ENCODE measurements at places on chromosomes 6 and 20.

- DNase-seq, result no peak
Observed at GRCh38 chr20:56855708-56856107, 226.6 kb downstream of the TFAP2C start.

GRCh38 chr20:11375335-11375734 is 542.4 kb upstream of the BTBD3 start:
- no peak for DNase-seq

DNA sequence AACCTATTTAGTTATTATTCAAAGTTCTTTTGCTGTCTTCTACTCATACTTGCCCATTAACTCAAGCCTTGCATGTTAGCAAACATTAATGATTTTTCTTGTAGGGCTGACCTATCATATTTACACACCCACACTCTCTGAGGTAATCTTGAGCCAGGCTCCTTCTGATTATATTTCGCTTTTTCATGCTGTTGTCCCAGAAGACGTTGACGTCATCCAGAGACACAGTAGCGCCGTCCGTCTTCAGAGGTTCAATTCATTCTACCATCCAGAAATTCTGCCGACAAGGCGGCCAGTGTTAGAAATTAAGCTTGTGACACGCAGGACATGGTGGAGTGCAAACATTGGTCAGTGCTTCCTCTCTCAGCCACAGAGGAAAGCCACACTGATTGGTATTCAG is 584.7 kb downstream of the BMP2 start:
- no peak for DNase-seq

- no peak for DNase-seq
Observed at GRCh38 chr6:36373368-36374019, 14.0 kb downstream of the ETV7 start.

- DNase-seq, result no peak
Observed at GRCh38 chr6:132872923-132873322, 58.6 kb downstream of the RPS12 start.

- DNase-seq, result peak; percentile 22
Observed at GRCh38 chr6:28269492-28269891, 2.5 kb downstream of the ZSCAN26 start.

- DNase-seq, result no peak
Observed at GRCh38 chr6:162099685-162100084, 627.9 kb downstream of the PRKN start.

DNA sequence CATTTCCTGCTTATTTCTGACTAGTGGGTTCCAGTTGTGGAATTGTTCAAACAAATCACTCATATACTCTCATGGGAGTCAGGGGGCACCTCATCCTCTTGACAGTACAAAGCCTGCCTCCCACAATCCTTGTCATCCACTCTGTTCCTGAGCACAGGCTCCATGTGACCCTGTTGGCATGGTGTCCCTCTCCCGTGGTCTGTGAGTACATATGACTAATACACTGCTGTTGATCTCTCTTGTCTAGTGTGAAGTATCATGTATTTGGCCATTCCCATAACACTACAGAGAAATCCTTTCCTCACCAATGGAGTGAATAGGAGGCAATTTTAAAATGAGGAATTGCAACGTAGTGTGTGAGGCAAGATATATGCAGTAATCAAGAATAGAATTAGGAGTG is 185.3 kb downstream of the OGFRL1 start:
- DNase-seq, result no peak

- DNase-seq, result no peak
Observed at GRCh38 chr6:105111105-105111504, 68.7 kb downstream of the POPDC3 start.

DNA sequence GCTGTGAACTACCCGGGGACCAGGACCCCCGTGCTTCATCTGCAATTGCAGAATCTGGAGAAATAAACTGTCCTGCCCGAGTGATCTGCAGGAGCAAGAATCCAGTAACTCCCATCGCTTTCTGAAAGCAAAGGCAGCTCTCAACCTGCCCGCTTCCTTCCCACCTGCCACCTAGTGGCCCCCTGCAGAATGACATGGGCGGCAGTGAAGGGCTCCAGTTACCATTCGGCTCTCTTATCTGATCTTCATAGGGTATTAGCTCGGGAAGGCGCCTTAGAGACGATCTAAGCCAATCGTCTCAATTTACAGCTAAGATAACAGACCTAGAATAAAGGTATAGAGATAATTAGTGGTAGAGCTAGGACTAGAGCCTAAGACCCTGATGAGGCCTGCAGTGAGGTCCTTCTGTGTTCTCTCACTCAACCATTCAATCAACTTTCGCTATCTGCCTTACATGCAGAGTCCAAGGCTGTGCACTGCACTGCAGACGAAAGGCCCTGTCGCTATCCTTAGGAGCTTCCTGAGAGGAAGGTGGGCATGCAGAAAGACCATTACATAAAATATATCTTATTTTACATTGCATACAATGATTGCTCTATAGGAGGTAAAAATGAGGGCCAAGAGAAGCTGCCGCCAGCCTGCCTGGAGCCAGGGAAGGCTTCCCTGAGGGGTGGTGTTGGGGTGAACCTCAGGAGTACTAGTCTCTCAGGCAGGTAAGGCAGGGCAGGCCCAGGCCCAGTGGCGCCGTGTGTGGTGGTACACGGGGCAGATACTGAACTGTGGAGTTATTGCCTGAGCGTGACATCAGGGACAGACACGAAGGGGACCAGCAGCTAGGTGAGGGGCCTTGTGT is 7.1 kb upstream of the PSMG4 start:
- peak; percentile 88 for DNase-seq

DNA sequence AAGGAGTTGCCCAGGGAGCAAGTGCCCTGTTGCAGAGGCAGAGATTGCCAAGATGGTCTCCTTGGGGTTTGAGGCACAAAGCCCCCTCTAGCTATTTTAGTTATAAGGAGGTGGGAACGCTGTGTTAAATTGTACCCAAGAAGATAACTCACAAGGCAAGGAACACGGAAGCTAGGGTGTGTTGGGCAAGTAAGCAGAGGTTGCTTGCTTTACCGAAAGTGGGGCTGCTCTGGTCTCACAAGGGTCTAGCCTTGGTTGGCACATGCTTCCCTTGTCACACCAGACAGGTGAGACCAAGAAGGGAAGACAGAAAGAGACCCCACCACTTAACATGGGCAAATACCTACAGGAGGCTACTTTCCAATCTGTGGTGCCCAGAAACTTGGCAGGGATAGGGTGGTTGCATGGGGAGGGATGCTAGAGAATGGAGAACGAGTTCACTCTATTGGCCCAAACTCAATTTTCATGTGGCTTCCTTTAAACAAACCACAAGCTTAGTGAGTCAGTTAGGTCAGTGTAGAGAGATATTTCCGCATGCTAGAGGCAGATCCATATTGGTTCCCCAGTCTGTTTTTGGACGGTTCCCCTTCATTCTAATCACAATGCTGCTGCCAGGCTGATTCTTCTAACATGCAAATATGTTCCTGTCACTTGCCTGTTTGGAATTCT is 42.4 kb downstream of the PLAGL1 start:
- no peak for DNase-seq

GRCh38 chr6:142294679-142295078 is 7.1 kb upstream of the ADGRG6 start:
- no peak for DNase-seq

DNA sequence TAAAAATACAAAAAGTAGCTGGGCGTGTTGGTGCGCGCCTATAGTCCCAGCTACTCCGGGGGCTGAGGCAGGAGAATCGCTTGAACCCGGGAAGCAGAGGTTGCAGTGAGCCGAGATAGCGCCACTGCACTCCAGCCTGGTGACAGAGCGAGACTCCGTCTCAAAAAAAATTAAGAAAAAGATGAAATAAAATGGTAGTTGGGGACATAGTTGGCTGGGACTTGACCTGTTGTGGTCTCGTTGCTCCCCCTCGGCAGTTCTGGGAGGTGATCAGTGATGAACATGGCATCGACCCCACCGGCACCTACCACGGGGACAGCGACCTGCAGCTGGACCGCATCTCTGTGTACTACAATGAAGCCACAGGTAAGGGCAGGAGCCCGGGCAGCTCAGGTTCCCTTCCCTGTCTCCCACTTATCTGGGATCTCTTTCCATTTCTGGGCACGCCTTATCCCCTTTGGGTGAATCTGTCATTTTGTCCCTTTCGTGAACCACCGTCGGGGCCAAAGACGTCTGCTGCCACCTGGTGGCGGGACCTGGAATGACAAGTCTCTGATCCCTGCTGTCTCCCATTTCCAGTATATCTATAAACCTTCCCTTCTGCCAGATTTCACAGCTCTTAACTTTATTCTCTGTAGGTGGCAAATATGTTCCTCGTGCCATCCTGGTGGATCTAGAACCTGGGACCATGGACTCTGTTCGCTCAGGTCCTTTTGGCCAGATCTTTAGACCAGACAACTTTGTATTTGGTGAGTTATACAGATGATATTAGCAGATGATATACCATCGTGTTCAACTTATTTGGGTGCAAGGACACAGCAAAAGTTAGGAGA is 2.3 kb downstream of the TUBB start:
- DNase-seq, result peak; percentile 88

DNA sequence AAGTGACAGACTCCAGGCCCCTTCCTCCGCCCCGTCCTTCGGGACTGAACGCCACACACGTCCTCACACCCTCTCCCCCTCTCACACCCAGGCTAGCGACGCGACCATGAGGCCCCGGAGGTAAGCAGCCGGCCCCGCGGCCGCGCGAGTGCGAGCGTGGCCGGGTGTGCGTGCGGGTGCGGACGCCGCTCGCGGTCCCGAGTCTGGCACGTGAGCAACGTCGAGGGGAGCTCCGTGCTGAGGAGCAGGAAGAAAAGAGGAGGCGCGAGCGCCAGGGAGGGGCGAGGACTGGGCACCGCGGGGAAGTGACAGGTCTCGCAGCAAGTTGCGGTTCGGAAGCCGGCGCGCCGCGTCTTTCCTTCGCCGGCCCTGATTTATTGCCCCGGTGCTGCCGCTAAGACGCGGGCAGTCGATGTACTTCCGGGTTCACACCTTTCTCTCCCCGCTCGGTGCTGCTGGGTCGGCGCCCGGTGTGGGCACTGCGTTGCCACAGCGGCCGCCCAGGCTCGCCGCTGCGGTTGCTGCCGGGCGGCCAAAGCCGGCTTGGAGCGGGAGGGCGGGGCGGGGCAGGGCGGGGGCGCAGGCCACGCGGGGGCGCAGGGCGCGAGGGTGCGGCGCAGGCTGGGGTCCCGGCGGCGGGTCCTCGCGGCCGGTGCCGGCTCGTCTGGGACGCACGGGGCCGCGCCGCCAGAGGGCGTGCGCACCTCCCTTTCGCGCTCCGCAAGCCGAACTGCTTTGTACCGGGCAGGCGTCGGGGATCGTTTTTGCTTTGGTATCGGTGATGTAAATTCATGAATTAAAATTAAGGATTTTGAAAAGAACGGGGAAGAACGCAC is 15.8 kb upstream of the LIN28B start:
- peak; percentile 8 for DNase-seq

DNA sequence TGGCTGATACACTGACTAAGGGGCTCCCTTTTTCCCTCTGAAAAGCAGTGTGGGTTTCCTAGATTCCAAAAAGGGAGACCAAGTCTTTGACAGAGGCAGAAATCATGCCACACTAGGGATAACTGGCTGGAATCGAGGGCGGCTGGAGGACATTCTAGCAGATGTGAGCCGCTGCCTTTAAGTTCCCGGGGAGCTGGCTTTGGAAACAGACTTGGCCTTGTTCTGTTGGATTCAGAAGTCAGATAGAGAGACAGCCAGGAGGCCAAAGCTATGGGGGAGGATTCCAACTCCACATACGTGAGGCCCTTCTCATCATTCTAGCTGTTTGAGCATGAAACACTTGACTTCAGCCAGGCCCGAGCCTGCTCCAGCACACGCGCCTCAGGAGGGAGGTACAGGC is 109.9 kb upstream of the FOXC1 start:
- DNase-seq, result no peak

- no peak for DNase-seq
Observed at GRCh38 chr6:41258196-41258493, 28.3 kb downstream of the TREM1 start.

- no peak for DNase-seq
Observed at GRCh38 chr6:34341481-34341971, 50.9 kb downstream of the NUDT3 start.

GRCh38 chr6:35493307-35493983 is 3.4 kb downstream of the TEAD3 start:
- DNase-seq, result no peak

GRCh38 chr6:44176762-44177509 is 18.3 kb downstream of the CAPN11 start:
- DNase-seq, result peak; percentile 6

GRCh38 chr20:60632391-60633262 is 619.4 kb upstream of the CDH4 start:
- no peak for DNase-seq

GRCh38 chr6:17291778-17292177 is 10.6 kb downstream of the RBM24 start:
- DNase-seq, result no peak

GRCh38 chr6:160137130-160137988 is 15.7 kb downstream of the SLC22A1 start:
- no peak for DNase-seq

DNA sequence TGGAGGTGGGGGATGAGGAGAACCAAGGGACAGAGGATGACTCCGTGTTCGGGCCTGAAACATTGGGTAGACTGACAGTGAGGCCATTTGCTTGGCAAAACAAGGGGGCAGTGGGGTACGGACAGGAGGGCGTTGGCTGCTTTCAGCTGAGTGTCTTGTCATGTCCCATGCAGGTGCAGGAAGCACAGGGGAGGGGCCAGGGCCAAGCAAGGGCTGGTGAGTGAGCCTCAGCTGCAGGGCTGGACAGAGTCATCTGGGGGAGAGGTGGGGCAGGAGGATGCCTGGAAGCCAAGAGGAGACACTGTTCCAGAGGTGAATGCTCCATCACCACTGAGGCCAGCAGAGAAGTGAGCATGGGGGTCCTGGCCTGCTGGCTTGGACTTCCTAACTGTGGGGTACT is 78.4 kb downstream of the ERMARD start:
- DNase-seq, result no peak

GRCh38 chr6:18004256-18004985 is 17.0 kb upstream of the KIF13A start:
- no peak for DNase-seq

DNA sequence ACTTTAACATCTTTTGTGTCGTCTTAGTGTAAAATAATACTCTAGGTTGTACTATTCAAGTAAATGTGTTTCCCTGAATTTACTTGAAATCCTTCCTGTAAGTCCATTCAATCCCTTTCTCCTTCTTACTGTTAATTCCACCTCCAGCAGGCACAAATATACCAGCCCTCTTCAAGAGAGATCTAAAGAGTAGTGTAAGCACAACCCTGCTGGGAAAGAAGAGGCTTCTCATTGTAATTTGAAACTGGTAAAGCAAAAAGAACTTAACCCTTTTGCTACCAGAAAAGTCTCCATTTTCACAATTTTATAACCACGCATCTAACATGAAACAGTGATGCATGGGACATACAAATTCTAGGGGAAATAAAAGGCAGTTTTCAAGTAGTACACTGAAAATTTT is at the start of gene BMP5:
TSS of gene BMP5 (minus strand) at position 191 of the 400 bp plus-strand sequence. CDS start 725 bp downstream, outside the sequence.
- DNase-seq, result no peak

- DNase-seq, result no peak
Observed at GRCh38 chr6:158409451-158409850, 97.2 kb downstream of the TULP4 start.

DNA sequence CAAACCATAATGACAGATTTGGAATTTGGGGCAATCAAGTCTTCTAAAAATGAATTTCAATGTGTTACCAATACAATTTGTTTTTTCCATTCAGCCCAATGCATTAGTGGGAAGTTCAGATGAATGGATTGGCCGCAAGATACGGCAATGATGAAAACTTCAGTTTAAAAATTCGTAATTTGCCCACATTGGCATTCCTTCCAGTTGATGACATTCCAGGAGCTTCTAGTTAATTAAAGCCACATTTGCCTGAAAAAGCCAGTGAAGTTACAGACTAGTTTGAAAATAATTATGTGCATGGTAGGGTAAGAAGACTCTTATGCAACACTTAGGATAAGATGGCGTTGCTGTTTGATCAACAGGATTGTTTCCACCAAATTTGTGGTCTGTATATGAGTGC is 46.2 kb downstream of the NHLRC1 start:
- no peak for DNase-seq

Data from CD4-positive, alpha-beta T cell treated with Interleukin-2 at 100 ng/mL for 4 hours (primary cell).